MM.1S (cell line): ENCODE measurements at places on chromosomes 3 and 15.

DNA sequence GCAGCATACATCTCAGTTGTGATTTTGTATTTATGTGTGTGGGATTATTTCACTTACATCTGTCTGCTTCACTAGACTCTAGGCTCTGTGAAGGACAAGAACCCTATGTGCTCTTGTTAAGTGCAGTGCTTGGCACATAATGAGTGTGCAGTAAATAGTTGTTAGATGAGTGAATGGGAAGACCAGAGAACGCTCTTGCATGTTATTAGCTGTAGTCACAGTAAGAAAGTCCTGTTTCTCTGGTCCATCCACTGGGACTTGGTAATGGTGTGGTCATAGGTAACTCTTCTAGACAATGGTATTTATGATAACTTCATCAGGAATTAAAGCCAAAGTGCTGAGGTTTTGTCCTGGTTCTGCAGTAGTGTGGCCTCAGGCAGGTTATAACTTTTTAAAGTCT is 1.4 kb upstream of the AQP9 start:
- DNase-seq: no peak

- peak; percentile 97 for DNase-seq
Observed at GRCh38 chr15:31265871-31266711, 60.5 kb upstream of the KLF13 start.

DNA sequence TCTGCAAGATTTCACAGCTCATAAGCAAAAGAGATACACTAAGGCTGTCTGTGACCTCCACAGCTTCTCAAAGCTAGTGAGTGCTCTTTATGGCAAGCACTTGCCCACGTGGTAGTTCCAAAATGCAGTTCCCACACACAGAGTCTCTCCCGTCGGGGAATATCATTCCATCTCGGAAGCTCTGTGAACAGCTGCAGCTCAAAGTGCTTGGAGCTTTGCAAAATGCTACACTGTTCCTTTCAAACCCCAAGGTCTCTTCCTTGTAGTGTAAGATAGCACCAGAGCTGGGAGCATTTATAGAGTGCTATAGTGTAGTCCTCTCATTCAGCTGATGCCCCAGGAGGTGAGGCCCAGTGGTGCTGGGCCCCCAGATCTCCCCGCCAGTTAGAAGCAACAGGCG is 36.1 kb downstream of the ST6GAL1 start:
- no peak for DNase-seq

GRCh38 chr15:64699751-64700388 is 75.5 kb downstream of the RBPMS2 start:
- no peak for DNase-seq

DNA sequence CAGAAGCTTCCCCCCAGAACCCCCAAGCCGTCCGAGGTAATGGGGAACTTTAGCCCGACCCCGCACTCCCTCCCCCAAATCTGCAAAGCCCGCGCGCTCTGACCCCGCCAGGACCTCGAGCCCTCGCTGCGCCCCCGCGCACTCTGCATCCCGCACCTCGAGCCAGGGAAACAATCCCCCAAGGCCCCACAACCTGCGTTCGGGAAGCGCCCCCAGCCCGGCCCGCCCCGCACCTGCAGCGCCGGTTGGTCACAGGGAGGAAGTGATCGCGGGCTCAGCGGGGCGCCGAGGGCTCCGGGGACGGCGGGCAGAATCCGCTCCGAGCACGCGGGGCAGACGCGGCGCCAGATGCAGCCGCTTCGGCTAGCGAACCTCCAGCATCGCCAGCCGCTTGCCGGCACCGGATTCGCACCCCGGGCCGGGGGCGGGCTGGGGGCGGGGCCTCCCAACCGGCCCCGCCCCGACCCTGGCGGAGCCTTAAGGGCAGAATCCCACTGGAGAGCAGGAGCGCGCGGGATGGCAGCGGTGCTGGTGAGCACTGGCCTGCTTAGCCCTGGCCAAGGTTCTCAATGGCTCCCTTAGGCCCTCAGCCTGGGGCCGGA is at the start of gene CAMKV:
Gene CAMKV (minus strand): TSS at position 382 of the 602 bp plus-strand sequence. CDS start 7,518 bp downstream, outside the sequence.
- DNase-seq: no peak

DNA sequence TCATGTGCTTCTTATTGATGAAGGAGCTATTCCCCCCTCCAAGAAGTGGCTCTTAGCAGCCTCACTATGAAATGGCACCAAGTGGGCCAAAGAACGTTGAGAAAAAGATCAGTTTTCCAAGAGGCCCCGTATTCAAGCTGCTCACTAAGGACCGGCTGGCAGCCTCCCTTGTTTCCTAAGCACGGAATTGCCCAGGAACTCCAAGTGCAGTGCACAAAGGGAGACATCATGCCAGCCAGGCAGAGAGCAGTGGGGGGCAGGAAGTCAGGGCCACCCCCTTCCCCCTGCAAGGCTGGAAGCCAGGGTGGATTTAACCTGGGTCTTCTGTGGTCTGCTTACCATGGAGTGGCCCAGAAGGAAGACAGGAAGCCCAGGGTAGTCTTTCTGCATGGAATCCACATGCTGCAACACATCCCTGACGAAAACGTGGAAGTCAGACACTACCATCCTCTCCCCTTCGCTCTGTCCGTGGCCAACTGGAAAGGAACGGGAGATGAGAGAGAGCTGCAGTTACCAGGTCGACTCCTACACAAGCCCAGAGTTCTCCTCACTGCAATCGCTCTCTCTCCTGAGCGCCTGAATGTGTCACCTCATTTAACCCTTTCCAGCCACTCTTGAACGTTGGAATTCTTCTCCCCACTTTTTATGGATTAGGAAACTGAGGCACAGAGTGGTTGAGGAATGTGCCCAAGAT is 49.5 kb downstream of the ABTB1 start:
- DNase-seq: no peak

- no peak for DNase-seq
Observed at GRCh38 chr3:143241481-143241951, 121.9 kb downstream of the CHST2 start.

GRCh38 chr3:32700244-32700643 is 15.3 kb downstream of the CNOT10 start:
- DNase-seq: no peak

GRCh38 chr3:56055951-56056350 is 412.3 kb downstream of the ERC2 start:
- no peak for DNase-seq

DNA sequence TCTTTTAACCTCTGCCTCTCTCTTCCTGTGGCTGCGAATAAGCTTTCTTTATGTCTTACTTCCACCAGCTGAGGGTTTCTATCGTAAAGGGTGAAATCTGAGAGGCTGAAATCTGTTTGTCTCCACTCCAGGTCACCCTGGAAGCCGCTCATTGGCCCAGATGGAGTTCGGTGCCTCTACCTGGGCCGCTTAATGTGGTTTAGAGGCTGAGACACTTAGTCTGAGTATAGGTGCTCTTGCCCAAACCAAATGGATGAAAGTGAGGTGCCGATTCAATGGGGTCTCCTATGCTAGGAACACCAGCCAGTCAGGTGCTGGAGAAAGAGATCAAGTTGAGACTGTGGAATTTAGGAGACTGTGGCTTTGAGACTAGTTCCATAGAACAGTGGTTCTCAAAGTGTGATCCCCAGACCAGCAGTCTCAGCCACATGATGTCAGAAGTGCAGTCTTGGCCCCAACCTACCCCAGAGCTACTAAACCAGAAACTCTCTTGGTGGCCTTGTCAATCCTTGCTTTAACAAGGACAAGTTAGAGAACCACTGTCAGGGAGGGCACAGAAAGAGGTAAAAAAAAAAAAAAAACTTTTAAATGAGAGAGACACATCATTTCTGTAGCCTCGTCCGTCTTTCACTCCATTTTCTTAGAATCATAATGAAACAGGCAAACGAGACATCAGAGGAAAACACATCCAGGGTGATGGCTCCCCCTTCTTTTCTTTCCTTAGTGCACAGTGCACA is 54.9 kb upstream of the CCR2 start:
- no peak for DNase-seq

- no peak for DNase-seq
Observed at GRCh38 chr15:63408524-63408923, 26.9 kb upstream of the CA12 start.
